Calu3 (cell line): ENCODE measurements at places on chromosomes 4 and X. TPM values are rescaled to one million over a fixed set of nuclear protein-coding genes. Genes with fewer than 3 reads are reported as not detected.

The FGB gene
- 0.38 and 0.59 TPM in 2 replicates for total RNA-seq

The FAM53A gene
- total RNA-seq = 5.3 and 7.3 TPM in 2 replicates

The SRPK3 gene
- total RNA-seq = 0.14 and 0.29 TPM in 2 replicates

The ARHGAP36 gene
- not detected in 2 replicates for total RNA-seq

The ADGRG4 gene
- total RNA-seq = not detected in 2 replicates

The PAGE4 gene
- total RNA-seq = not detected in 2 replicates

The RAB39B gene
- total RNA-seq = 0.38 and 0.44 TPM in 2 replicates

The FRG2 gene
- total RNA-seq = not detected in 2 replicates

The N4BP2 gene
- total RNA-seq = 5.0 and 5.3 TPM in 2 replicates

DNA sequence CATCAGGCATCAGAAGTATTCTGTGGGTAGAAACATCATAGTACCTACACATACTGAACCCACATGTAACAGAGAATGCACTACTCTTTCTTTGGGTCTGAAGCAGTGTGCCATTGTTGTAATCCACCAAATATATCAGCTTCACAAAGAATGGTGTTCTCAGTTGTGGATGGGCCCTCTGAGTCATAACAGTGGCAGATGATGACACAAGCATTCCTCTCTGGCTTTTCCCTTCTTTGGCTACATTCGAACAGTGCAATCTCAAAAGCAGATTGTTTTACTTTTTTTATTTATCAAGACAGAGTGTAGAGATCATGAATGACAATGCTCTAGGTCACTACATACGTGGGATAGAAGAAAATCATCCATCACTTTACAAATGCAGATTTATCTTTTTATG is 247.2 kb upstream of the EPHA5 start:
- no peak for DNase-seq

DNA sequence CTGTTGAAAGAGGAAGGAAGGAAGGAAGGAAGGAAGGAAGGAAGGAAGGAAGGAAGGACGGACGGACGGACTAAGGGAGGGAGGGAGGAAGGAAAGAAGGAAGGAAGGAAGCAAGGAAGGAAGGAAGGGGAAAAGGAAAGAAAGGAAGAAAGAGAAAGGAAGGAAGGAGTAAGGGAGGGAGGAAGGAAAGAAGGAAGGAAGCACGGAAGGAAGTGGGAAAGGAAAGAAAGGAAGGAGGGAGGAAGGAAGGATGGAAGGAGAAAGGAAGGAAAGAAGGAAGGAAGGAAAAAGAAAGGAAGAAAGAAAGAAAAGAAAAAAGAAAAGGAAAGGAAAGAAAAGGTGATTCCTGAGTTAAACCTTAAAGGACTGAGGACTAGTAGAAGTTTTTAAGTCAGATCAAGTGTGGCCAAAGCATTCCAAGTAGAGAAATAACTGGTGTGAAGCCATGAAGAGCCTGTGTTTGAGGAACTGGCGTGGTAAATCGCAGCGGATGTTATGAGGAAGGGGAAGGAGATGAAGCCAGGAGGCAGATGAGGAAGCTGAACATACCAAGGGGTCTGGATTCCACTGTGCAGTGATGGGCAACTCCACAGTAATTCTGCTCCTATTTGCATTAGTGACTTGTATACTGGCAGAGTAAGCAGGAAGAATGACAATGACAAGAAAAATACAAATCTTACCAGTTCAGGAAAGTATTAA is 163.5 kb downstream of the MGST2 start:
- DNase-seq = no peak

- no peak for DNase-seq
These were observed 70.8 kb upstream of the PTCHD1 start for GRCh38 chrX:23263892-23264291.

- DNase-seq = no peak
These were observed 933.9 kb upstream of the EPHA5 start for GRCh38 chr4:66604192-66604591.

- no peak for DNase-seq
These were observed 16.4 kb downstream of the BANK1 start for GRCh38 chr4:101806914-101807313.

GRCh38 chr4:111977419-111977965 is 167.8 kb upstream of the FAM241A start:
- DNase-seq = no peak

- DNase-seq = no peak
These were observed 303.7 kb upstream of the IRS4 start for GRCh38 chrX:109040057-109040456.

GRCh38 chrX:133661962-133662839 is 246.9 kb upstream of the GPC4 start:
- DNase-seq = no peak

GRCh38 chrX:312621-313331 is 5.8 kb downstream of the GTPBP6 start:
- no peak for DNase-seq

GRCh38 chr4:112288455-112288854 is 2.8 kb upstream of the TIFA start:
- DNase-seq = no peak

GRCh38 chrX:13007519-13008188 is 32.7 kb downstream of the TMSB4X start:
- no peak for DNase-seq

DNA sequence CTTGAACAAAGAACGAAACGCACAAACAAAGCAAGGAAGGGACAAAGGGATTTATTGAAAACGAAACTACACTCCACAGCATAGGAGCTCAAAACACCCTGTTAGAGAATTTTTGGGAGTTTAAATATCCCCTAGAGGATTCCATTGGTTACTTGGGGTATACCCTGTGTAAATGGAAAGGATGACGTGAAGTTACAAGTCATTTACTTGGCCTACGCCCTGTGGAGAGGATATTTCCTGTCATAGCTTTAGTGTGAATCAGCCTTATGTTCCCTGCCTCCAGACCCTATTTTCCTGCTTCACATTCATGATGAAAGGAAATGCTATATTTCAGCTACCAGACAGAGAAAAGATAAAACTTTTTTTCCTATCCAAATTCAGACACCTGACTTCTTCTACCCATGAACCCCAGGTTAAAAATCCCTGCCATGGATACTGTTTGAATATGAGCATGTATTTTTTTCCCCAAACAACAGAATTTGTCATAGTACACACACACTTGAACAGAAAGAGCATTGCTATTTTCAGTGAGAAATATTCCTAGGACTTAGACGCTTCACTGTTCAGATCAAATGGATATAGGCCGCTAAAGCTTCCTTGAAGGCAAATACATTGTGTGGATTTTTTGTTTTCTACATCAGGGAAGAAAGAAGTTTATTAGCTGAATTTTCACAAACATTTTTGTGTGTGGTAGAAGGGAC is 20.4 kb downstream of the PIN4 start:
- no peak for DNase-seq

DNA sequence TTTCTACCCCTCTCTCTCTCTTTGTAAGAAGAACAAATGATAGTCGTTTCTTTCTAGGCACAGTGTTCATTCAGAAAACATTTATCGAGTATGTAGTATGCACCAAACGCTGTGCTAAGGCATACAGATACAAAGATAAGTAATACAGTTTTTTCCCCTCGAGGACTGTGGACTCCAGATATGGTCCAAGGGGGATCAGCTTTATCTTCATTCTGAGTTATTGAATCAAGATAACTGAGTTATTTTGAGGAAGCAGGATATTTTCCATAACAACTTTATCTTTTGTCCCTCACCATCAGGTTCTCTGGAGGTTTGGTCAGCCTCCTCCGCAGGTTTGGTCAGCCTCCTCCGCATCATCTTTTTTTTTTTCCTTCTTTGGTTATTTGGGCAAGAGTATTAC is 15.0 kb downstream of the EREG start:
- no peak for DNase-seq

- no peak for DNase-seq
These were observed 371.8 kb upstream of the NOCT start for GRCh38 chr4:138643827-138644226.

DNA sequence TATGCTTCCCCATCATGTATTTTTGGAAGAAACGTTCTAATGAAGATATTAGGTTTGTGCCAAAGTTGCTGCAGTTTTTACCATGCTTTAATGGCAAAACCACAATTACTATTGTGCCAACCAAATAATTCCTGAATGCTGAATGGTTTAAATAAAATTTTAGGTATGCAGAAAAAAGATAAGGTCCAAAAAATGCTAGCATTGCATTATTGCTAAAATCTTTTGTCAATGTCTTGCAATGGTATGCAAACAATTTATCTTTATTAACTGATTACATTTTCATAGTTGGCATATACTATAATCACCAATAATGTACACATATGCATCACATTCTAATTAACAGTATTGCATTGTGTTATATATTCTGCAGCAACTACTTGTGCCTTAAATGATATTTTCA is 1657.4 kb upstream of the IGFBP7 start:
- no peak for DNase-seq

DNA sequence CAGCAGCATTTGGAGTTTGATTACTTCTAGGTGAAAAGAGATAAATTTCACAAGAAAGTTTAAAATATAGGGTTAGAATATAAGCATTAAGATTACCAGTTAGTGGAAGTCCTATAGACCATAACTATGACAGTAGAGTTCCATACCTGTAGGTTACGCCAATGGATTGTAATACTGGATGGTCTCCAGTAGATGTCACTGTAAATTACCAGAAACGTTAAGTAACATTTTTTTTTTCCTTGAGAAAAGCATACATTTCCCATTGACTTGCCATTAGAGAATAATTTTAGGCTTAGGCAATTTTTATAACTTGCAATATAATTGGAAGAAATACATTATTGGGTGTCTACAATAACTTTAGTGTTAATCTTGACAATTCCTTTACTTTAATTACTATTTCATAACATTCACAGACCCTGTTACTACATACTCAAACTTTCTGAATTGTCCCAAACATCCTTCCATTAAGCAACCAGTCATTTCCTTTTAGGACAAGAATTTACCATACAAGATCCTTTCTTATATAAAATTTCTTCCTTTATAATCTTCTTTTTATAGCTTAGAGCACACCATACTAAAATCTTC is 304.1 kb upstream of the TECRL start:
- no peak for DNase-seq

DNA sequence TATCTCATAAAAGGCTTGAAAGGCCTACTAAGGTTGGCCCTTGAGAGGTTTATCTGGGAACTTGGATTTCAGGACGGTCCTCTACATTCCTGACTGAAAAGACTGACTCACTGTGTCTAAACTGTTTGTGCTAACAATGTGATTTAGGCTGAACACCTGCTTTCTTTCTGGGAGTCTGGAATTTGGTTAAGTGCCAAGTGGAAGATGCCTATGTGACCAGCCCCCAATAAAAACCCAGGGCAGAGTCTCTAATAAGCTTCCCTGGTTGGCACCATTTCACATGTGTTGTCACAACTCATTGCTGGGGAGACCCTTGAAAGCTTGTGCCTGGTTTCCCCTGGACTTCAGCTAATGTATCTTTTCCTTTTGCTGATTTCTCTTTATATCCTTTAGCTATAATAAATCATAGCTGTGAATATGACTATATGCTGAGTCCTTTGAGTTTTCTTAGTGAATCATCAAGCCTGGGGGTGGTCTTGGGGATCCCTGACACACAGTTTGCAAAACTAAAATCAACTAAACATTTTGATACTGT is 55.1 kb downstream of the GPR82 start:
- peak; percentile 33 for DNase-seq

DNA sequence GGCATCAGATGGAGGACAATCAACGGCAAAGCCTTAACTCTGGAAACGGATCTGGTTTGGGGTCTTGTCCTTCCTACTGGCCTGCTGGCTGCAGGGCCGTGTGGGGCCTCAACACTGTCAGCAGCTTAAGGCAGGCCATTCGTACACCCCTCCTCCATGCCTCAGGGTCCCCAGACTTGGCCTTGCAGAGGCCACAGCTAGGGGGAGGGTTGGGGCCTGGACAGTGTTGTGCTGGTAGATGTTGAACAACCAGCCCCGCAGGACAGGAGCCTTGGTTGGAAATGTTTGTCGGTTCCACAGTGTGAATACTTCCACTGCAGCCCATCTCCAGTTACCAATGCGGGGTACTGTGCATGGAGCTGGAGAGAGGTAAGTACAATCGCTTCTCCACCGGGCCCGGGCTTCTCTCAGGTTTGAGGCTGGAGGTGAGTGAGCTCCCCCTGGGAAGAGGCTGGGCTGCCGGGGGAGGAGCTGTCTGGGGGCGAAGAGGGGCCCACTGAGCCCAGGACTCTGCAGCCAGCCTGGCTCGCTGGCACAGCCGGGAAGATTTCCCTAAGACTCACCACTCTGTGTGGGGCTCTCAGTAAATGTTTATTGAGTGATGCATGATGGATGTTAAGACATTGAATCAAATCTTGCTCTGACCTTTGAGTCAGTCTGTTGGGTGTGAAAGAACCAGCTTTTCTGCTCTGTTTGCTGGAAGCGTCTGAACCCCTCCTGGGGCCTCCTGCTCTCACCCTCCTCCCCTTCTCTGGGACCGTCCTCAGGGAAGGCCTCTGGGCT is 19.7 kb upstream of the GPR78 start:
- DNase-seq = no peak

DNA sequence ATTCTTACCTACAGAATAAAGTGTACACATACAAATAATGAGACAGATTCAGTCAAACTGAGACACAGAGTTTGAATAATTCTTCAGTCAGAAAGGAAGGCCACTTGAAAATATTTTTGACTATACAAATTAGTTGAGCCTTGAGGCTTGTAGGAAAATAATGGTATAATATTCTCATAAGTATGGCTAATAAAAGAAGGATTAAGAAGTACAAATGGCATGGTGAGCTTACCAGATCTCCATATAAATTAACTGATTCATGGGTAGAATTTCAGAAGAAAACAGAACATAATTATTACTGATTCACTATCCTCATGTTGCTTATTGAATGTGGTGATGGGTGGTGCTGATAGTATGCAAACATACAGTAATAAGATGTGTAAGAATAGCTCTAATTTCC is 401.1 kb downstream of the PCDH18 start:
- no peak for DNase-seq

- no peak for DNase-seq
These were observed 28.2 kb downstream of the WDR1 start for GRCh38 chr4:10088135-10089010.
